Lung microvascular endothelial cell (primary cell): ENCODE measurements at places on chromosomes 5 and 9. TPM values are rescaled to one million over a fixed set of nuclear protein-coding genes. Genes with fewer than 3 reads are reported as not detected.

Gene RETREG1
- under 0.01 TPM in 1 of 2 replicates, not detected in the other for total RNA-seq

DNA sequence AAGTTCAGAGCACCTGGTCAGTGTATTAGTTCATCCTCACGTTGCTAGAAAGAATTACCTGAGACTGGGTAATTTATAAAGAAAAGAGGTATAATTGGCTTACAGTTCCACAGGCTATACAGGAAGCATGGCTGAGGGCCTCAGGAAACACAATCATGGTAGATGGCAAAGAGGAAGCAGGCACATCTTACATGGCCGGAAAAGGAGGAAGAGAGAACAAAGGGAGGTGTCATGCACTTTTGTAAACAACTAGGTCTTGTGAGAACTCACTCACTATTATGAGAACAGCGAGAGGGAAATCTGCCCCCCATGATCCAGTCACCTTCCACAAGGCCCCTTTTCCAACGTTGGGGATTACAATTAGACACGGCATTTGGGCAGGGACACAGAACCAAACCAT, 28.8 kb upstream of the CAVIN4 start:
- peak; percentile 98 for DNase-seq

- no peak for DNase-seq
Measured at GRCh38 chr5:78808380-78808779, 159.8 kb upstream of the LHFPL2 start.

- no peak for DNase-seq
Measured at GRCh38 chr5:151225475-151225874, 1.6 kb upstream of the CCDC69 start.

DNA sequence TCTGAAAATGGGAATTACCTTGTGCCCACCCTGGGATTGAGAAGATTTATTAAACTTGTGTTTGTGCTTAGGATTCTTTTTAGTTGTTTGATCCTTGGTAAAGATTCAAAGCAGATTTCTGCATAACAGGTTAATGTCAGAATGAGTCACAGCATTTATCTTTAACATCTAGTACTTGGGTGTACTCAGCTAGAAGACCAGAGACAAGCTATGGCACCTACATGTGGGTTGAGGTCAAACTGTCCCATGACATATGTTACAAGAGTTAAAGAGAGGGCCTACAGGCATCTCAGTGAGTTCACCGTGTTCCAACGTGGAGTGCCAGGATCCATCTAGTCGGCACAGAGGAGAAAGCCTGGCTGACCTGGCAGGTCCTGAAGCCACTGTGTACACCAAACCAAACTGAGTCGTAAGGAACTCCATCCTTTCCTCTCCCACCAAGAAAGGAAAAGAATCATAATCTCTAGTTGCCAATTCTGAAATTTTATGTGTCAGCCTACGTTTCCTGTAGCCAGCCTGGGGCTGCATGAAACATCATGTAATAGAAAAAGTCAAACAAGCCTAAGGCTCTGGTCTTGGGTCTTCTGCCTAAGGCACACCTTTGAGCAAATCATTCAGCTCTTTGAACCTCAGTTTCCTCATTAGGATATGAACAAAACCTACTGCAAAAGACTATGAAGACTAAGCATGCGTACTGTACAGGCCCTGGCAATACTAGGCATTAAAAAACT, 73.7 kb downstream of the RCL1 start:
- DNase-seq: peak; percentile 43
